ENCODE measurements at places on chromosomes 12 and 14. TPM values are rescaled to one million over a fixed set of nuclear protein-coding genes. Genes with fewer than 3 reads are reported as not detected.

Gene CDKN1B
- polyA plus RNA-seq, result 24.1 TPM

Gene SLC6A15
- 0.06 TPM for polyA plus RNA-seq

Gene OTX2
- polyA plus RNA-seq, result not detected

Gene PTPRO
- 0.98 TPM for polyA plus RNA-seq

Gene CLEC14A
- polyA plus RNA-seq, result 11.8 TPM

Gene NAV3
- 1.9 TPM for polyA plus RNA-seq

Gene ZBTB25
- 3.8 TPM for polyA plus RNA-seq

Gene C12orf54
- polyA plus RNA-seq, result not detected

Gene DLGAP5
- not detected for polyA plus RNA-seq

Gene KRT73
- 0.07 TPM for polyA plus RNA-seq

Gene PLEKHD1
- 0.05 TPM for polyA plus RNA-seq

Gene AP1G2
- 31.8 TPM for polyA plus RNA-seq

Gene ATP23
- polyA plus RNA-seq, result 4.3 TPM

Gene USP15
- 26.4 TPM for polyA plus RNA-seq

Gene ASPG
- polyA plus RNA-seq, result 2.0 TPM

Gene SYNE3
- polyA plus RNA-seq, result 1.7 TPM

Gene SYCP3
- 0.56 TPM for polyA plus RNA-seq

Gene DNAL1
- polyA plus RNA-seq, result 3.8 TPM

Gene EIF2S1
- polyA plus RNA-seq, result 73.6 TPM

Gene DACT1
- polyA plus RNA-seq, result 0.62 TPM

Gene SLC22A17
- polyA plus RNA-seq, result 9.9 TPM

Gene KITLG
- polyA plus RNA-seq, result 2.1 TPM

Gene MYO1A
- polyA plus RNA-seq, result 0.11 TPM

Gene ADAM21
- not detected for polyA plus RNA-seq

Gene PRKD1
- polyA plus RNA-seq, result 3.7 TPM

Gene CCDC177
- polyA plus RNA-seq, result 0.07 TPM

Gene ZNF26
- polyA plus RNA-seq, result 7.2 TPM

Gene TMEM132C
- 3.1 TPM for polyA plus RNA-seq

Gene KRT79
- 6.1 TPM for polyA plus RNA-seq

Gene SLCO1B1
- polyA plus RNA-seq, result not detected

Gene PTCSC3
- polyA plus RNA-seq, result not detected

Gene ITPR2
- polyA plus RNA-seq, result 4.7 TPM

Gene MGAT4C
- 0.07 TPM for polyA plus RNA-seq

Gene NID2
- 21.7 TPM for polyA plus RNA-seq

Gene NELL2
- polyA plus RNA-seq, result 0.26 TPM

Gene TAMALIN
- polyA plus RNA-seq, result 12.6 TPM

Gene EMP1
- polyA plus RNA-seq, result 782 TPM

Gene RND1
- polyA plus RNA-seq, result 2.1 TPM

Gene GLI1
- polyA plus RNA-seq, result 0.18 TPM

Gene TARBP2
- polyA plus RNA-seq, result 19.0 TPM

Gene KCNC2
- polyA plus RNA-seq, result not detected

Gene PIWIL1
- polyA plus RNA-seq, result not detected

Gene P2RX7
- 0.55 TPM for polyA plus RNA-seq

Gene CNTN1
- 1.7 TPM for polyA plus RNA-seq

Gene CLMN
- polyA plus RNA-seq, result 11.0 TPM

Gene KRT78
- polyA plus RNA-seq, result 0.98 TPM

Gene ANG
- polyA plus RNA-seq, result 71.9 TPM

Gene IL22
- polyA plus RNA-seq, result 0.19 TPM

Gene TPPP2
- polyA plus RNA-seq, result not detected

Gene ANKS1B
- polyA plus RNA-seq, result 0.58 TPM

Gene BCL11B
- polyA plus RNA-seq, result 0.11 TPM

Gene MANSC1
- polyA plus RNA-seq, result 11.3 TPM

Gene P3H3
- polyA plus RNA-seq, result 7.4 TPM

Gene TAS2R42
- not detected for polyA plus RNA-seq

All from adipose tissue (tissue), 3 donors.